ENCODE measurements at places on chromosomes 11 and 22. TPM values are rescaled to one million over a fixed set of nuclear protein-coding genes. Genes with fewer than 3 reads are reported as not detected.

DNA sequence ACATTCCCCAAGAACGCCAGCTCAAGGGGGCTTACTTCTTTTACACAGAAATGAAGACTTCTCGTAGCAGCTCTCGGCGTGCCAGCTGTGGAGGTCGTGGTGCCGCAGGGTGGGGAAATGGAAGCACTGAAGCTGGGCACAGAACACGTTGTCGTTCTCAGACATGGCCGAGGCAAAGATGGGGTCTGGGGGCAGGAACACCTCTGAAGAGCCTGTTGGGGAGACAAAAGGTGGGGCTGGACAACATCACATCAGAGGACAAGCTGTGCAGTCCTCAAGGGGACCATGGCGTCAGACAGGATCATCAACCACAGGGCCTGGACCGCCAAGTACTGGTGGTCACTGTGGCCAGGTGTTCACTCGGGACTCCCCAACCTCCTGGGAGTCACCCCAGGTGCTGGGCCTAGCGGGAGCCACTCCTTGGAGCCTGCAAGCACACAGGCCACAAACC lies 65.2 kb downstream of the DGCR2 start:
- no peak for DNase-seq

GRCh38 chr11:11998091-11998781 lies 10.2 kb downstream of the DKK3 start:
- DNase-seq = no peak

The SIK2 gene
- 12.2 TPM for total RNA-seq

- no peak for DNase-seq
These were observed 160.7 kb downstream of the SOX6 start for GRCh38 chr11:16195651-16196050.

GRCh38 chr11:22190827-22191463 lies 1.9 kb upstream of the ANO5 start:
- no peak for DNase-seq

The APOA1 gene
- not detected for total RNA-seq

The GPR83 gene
- not detected for total RNA-seq

GRCh38 chr11:30381879-30382278 lies 59.0 kb downstream of the ARL14EP start:
- no peak for DNase-seq

DNA sequence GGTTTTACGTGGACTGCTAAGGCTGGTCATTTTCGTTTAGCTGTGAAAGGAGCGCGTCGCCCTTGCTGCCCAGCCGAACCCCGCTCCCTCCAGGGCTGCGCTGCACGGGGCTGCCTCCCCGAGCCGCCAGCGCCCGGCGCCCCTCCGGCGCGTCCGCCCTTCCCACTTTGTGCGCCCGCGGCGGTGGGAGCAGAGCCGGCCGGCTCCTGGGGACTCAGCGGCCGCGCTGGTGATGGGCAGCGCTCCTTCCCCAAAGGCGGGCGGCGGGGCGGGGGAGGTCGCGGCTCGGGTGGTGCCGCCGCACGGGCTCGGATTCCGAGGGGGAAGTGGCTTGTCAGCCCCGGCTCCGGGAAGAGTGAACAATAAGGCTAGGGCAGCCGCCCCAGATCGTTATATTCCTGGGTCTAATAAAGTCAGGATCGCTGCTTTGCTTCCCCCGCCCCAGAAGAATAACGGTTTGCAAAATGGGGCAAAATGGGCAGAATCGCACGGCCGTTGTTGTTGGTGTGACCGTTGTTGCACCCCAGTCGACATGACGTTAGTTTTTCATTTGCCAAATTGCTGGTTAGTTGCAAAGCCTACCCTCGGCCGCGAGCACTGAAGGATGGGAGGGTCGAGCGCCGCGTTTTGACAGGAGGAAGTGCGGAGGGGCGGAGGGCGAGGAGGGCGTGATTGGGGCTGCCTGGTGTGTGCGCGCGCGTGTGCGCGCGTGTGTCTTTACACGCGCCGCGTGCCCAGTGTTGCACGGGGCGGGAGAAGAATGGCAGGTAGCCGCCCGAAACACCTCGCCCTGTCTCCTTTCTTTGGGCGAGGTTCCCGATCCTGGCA lies 745 bp downstream of the NCAM1 start:
- no peak for DNase-seq

The MIOX gene
- not detected for total RNA-seq

- no peak for DNase-seq
These were observed at the start of gene GPHA2 for GRCh38 chr11:64935359-64936081. GPHA2 (minus strand) TSS chr11:64935893; CDS start chr11:64935460, 433 bp downstream.

All from glomerular endothelial cell (primary cell).